ENCODE measurements at places on chromosomes 5 and 9.

- DNase-seq, result no peak
These were observed 13.1 kb upstream of the LPAR1 start for GRCh38 chr9:111051400-111051799.

GRCh38 chr9:111076042-111076441 is 37.8 kb upstream of the LPAR1 start:
- DNase-seq, result no peak

DNA sequence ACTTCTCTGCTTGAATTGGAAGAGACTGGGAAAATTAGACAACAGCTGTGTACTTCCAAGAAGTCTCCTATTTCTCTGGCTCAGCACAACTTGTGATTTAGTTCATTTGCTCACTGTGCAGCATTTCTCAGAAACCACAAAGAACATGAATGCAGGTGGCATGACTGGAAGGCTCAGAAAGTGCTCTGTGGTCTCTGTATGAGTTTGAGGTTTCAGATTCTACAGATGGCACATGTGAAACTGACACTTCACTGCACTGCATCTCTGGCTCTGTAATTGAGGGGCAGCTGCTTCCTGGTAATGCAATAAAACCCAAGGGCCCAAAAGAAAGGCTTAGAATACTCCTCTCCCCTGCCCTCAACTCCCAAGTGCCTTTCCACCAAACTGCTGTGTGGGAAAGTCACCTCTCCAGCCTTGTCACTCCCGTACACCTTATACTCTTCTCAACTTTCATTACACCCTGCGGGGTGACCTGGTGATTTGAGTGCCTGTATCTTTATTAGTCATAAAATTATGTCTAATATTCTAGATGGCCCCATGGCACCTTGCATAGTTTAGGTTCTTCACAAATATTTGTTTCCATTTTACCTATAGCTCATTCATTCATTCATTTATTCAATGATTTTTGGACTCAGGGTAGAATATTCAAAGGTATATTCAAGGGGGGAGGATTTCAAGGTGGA is 82.5 kb downstream of the ESM1 start:
- DNase-seq, result peak; percentile 34

DNA sequence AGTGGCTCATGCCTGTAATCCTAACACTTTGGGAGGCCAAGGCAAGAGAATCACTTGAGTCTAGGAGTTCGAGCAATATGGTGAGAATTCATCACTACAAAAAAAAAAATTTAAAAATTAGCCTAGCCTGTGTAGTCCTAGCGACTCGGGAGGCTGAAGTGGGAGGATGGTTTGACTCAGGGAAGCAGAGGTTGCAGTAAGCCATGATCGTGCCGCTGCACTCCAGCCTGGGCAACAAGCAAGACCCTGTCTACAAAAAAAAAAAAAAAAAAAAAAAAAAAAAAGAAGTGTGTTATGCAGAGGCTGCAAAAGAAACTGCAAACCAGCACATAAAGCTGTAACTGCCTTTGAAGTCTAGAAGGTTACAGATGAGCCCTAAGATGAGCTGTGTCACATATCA is 116.9 kb upstream of the SLC1A3 start:
- DNase-seq, result no peak

DNA sequence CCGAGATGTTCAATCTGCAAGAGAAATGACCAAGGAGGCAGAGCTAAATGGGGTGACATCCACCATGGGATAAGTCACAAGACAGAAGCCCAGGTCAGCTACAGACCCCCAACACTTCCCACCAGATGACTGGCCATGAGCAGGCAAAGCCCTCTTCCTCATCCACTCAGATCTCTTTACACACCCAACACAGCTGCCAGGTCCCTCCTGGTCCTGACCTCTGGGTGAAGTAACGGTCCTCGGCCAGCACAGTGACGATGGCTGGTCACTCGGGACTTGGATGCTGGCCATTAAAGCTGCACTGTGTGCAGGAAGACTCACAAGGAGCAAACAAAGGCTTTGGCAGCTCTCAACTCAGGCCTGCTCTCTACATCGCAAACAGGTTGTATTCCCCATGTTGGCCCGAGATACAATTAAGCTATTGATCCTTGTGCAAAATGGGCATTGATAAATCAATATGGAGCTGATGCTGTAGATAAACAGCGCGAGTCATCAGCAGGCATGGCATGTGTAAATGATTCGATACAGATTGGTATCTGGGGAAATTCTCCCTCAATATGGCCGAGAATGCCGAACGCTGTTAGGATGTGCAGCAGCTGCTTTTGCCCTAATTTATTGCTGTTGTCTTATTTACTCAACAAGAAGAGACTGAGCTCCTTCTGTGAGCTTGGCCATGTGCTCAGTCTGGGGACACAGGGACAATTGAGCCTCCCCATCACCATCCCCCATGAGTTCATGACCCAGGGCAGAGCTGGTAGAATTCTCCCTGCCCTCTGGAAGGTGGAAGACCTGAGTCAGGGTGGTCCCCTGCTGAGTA is 98.7 kb downstream of the C5orf15 start:
- DNase-seq, result no peak

DNA sequence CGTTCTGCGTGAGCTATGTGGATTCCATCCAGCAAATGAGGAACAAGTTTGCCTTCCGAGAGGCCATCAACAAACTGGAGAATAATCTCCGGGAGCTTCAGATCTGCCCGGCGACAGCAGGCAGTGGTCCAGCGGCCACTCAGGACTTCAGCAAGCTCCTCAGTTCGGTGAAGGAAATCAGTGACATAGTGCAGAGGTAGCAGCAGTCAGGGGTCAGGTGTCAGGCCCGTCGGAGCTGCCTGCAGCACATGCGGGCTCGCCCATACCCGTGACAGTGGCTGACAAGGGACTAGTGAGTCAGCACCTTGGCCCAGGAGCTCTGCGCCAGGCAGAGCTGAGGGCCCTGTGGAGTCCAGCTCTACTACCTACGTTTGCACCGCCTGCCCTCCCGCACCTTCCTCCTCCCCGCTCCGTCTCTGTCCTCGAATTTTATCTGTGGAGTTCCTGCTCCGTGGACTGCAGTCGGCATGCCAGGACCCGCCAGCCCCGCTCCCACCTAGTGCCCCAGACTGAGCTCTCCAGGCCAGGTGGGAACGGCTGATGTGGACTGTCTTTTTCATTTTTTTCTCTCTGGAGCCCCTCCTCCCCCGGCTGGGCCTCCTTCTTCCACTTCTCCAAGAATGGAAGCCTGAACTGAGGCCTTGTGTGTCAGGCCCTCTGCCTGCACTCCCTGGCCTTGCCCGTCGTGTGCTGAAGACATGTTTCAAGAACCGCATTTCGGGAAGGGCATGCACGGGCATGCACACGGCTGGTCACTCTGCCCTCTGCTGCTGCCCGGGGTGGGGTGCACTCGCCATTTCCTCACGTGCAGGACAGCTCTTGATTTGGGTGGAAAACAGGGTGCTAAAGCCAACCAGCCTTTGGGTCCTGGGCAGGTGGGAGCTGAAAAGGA is 10.9 kb downstream of the QRFP start:
- no peak for DNase-seq

- peak; percentile 52 for DNase-seq
These were observed 31.7 kb downstream of the MRPL22 start for GRCh38 chr5:154972476-154973080.

- no peak for DNase-seq
These were observed 38.1 kb downstream of the PBX3 start for GRCh38 chr9:125785248-125785751.

GRCh38 chr5:79794347-79794746 is 104.7 kb downstream of the CMYA5 start:
- DNase-seq, result no peak

DNA sequence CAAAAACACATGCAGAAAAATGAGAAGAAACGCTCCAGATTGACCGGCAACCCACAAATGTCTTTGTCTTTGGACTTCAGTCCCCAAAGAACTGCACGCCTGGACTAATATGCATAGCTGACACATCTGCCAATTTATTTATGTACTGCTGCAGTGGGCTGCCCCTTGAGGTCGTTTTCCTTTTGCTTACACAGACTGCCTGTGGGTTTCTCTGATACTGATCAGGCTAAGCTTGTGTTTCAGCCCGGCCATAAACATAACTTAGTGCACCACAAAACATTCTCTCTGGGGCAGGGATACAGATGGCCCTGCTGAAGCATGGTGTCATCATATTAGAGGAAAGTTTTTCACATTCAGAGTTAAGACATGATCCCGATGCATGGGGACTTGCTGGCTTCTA is 75.4 kb downstream of the NUDT12 start:
- DNase-seq, result peak; percentile 37

- peak; percentile 55 for DNase-seq
These were observed 430.9 kb downstream of the DMAC1 start for GRCh38 chr9:7368410-7369292.

DNA sequence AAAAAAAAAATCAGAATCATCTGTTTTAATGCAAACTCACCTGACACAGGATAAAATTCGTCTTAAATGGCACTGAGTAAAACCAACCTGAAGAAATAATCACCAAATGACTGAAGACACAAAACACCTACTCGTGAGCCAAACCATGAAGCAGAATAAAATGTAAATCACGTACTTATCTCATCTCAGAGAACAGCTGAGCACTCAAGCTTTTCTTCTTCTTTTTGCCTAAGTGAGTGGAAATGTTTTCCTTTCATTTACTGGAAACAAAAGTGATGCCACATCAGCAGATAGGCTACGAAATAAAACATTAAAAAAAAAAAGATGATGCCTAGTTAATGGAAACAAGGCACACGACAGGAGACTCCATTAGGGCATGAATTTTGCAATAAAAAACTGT is 36.4 kb downstream of the ATPSCKMT start:
- DNase-seq, result no peak

DNA sequence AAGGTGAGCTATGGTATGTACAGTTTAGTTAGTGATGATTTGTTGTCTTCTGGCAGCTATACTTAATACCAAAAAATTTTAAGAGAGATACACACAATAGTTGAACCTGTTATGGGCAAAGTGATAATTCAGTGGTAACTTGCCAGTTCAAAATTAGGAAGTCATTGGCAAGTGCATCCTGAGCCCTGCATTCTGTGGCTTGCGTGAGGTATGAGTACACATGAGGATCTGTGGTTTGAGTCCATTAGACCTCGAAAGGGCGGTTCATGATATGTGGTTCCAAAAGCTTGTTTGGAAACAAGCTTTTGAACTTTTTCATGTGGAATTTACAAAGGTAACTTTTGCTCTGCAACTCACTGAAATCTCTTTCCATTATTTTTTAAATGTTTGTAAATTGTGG is 47.0 kb downstream of the GPR21 start:
- DNase-seq, result no peak

- no peak for DNase-seq
These were observed 229.7 kb downstream of the MAT2B start for GRCh38 chr5:163735069-163735468.

DNA sequence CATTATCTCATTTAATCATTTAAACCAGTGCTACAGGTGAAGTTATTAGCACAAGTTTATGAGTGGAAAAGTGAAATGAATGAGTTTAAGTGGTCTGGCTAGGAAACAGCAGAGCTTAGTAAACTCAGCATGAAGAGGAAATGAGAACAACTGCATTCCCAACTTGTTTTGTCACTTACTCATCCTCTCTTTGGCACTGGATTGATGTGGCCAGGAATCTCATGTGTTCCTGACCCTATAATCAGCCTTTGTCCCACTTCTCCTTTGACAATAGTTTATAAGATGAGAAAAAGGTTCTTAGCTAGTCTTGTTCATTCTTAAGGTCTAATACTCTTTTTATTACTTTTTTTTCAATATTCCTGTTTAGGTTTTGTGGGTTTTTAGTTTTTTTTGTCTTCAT is 559.2 kb upstream of the TLE4 start:
- peak; percentile 74 for DNase-seq

DNA sequence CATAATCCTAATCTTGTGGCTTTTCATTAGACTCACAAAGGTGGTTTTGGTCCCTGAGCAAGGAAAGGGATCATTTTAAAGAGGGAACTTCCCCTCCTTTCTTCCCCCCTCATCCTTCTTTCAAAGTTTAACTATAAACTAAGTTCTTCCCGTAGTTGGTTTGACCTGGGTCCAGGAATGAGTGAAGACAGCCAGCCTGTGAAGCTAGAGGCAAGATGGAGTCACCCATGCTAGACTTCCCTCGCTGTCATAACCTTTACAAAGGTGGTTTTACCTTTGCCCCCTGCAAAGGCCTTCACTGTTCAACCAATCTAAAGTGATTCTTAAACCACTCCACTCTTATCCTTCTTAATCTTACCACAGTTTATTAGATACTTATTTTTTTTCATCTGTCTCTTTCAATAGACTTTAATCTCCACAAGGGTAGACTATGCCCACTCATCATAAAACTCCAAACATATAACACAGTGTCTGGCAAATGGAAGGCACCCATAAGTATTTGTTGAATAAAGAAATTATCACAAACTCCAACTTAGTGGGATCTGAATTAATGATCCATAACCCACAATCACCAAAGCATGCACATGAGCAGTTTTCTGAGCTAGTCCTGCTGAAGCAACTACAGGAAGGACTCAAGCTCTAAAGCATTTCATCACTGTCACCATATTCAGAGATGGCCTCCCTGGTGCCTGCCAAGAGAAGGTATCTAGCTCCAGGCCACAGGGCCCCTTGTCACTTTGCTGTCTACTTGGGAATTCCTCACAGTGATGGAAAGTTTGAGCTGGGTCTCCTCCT is 369.0 kb downstream of the SPOCK1 start:
- no peak for DNase-seq

GRCh38 chr5:72153551-72153950 is 46.3 kb downstream of the MAP1B start:
- no peak for DNase-seq
